AML-193 (cell line): ENCODE measurements at places on chromosomes 12 and 14.

- DNase-seq, result no peak
Measured at GRCh38 chr12:52825961-52826360, 8.2 kb downstream of the KRT79 start.

GRCh38 chr12:40632171-40632570 is 60.1 kb upstream of the CNTN1 start:
- no peak for DNase-seq

DNA sequence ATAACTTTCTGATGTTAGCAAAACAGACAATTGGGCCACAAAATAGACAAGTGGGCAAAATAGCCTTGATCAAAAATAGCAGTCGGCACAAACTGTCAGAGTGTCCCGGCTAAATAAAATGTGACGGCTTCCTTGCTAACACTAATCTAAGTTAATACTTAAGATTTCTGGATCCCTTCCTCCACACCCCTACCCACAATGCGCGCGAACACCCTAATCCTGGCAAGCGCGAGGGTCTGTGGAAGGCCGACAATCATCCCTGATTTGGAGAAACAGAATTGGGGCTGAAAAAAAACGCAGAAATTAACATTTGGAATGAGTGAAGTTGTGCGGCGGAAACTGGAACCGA is 489 bp downstream of the CEP290 start:
- DNase-seq, result no peak

GRCh38 chr12:89373763-89374572 is 21.7 kb upstream of the DUSP6 start:
- DNase-seq, result no peak

DNA sequence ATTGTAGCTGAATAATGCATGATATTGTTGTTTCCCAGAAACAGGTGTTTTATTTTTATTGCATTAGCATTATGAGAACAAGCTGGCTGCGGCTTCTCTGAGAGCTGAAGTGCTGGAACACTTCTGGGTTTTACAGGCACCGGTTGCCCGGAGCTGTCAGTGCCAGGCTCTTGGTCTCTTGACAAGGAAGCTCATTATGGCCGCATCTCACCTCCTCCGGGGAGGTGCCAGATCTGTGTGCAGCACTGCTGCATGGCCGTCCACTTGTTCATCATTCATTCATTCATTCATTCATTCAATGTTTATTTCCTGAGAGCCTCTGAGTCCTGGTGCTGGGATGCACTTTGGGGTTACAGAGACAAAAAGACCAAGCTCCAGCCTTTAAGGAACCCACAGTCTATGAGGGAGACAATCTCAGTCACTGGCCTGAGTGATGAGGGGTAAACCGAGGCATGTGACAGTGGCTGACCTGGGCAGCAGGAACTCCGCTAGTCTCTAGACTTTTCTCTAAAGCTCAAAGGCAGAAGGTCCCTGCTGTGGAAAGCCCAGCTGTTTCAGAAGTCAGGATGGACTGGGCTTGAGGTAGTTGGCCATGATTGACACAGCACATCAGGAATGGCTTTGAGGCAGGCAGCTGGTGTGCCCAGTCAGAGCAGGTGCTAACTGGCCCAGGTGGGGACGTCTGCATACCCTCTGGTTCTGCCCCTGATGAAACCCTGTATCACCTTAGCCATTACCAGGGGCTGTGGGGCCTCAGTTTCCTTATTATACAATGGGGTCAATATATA is 181.0 kb downstream of the ADGRD1 start:
- DNase-seq, result no peak

DNA sequence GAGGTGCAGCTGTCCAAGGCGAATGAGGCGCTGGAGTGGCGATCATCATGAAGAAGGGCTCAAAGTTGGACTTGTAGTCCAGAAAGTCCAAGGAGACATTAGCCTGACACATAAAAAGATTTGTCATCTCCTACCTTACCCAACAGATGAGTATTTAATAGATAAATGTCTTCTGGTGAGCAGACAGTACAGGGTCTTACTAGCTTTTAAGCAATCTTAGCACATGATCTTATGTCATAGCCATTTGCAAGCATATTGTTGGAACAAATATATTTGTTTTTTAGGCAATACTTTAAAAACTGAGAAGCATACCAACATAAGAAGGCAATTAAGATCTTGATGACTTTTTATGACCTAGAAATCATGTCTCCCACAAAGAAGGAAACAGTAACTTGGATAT is 16.0 kb downstream of the GNS start:
- no peak for DNase-seq

DNA sequence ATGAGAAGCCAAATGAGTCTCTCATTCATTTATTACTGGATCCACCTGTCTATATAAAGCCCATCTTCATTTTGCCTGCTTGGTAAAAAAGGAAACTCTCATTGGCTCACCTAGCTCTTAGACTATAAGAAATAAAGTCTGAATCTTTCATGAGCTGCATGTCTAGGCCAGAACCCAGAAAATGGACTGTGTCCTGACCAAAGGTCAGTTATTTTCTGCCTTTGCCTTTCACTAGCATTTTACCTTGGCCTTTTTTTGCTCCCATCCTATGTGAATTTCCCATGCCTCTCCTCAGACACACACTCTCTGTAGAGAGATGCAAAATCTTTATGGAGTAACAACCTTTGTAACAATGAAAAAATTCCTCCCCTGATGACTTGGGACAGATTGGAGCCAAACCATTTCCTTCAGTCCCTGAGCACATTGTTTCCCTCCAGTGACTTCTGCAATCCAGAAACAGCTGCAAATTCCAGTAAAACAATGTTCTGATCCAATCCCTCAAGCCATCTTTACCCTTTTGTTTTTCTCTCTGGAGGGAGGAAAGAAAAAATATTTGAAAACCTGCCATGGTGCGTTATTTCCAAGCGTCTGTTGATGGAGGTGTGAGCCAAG is 33.6 kb upstream of the MAP3K9 start:
- no peak for DNase-seq
